ENCODE measurements at places on chromosomes 2 and 18.
A peak's percentile ranks its signal among the peaks of the same experiment; 100 is the strongest.

- DNase-seq, result no peak
These were observed 283.4 kb downstream of the MTX2 start for GRCh38 chr2:176552501-176553135.

- DNase-seq, result no peak
These were observed 108.4 kb upstream of the TTN start for GRCh38 chr2:178915423-178916173.

GRCh38 chr2:108637304-108637669 is 82.0 kb upstream of the RANBP2 start:
- DNase-seq, result no peak

GRCh38 chr2:9298583-9298982 is 92.0 kb downstream of the ASAP2 start:
- no peak for DNase-seq

- no peak for DNase-seq
These were observed 5.8 kb upstream of the ARL5A start for GRCh38 chr2:151833984-151834383.

DNA sequence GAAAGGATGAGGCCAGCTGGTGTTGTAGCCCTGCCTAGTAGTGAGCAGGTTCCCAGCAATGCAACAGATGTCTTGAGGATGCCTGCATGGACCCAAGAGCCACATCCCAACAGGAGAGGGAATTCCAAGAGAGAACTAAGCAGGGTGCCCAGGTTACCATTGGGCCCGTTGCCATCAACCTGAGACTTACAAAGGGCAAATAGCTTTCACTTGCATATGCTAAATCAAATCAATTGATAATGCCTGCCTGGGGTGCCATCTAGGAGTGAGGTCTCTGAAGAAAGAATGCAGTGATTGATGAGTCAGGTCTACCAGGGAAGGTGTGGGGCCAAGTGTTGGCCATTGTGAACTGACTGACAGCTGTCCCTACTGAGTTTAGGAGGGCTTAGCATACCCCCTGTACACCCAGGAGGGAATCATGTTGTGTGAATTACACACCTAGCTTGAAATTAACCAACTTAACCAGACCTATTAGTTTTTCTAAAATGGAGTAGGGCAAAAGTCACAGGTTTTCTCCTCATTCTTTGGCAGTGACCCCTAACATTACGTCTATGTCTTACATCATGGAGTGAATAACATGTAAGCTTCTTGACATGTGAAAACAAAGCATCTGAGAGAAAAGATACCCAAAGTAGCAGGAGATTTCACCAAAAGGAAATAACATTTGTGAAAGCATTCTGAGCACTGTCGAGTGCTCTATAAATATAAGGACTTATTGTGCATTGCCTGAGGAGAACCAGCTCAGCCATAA is 32.3 kb downstream of the FHOD3 start:
- no peak for DNase-seq

DNA sequence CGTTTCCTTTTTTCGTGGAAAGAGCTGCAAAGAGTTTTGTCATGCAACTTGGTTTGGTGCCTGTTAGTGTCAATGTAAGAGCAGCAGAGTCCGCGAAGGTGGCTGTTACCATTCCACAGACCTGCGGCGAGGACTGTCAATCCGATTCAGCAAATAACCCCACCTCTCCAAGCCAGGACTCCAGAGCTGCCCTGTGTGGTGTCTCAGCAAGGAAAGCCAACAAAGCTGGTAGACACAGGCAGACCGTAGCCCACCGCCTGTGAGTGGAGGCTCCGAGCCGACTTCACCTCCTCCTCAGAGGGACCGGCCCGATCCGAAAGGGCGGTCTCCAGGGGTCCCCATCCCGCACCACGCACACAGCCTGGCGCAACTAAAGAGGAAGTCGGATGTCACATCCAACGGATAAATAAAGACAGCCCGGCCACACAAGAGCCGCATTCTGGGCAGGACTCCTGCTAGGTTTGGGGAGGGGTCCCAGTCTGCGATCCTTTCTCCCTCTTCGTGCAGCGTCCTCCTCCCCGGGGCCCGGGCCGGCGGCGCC is 819 bp downstream of the ANKRD44 start:
- DNase-seq, result peak; percentile 29

GRCh38 chr2:208280933-208281332 is 14.9 kb downstream of the PIKFYVE start:
- DNase-seq, result no peak

GRCh38 chr2:69517410-69517809 is 80.2 kb upstream of the NFU1 start:
- no peak for DNase-seq

DNA sequence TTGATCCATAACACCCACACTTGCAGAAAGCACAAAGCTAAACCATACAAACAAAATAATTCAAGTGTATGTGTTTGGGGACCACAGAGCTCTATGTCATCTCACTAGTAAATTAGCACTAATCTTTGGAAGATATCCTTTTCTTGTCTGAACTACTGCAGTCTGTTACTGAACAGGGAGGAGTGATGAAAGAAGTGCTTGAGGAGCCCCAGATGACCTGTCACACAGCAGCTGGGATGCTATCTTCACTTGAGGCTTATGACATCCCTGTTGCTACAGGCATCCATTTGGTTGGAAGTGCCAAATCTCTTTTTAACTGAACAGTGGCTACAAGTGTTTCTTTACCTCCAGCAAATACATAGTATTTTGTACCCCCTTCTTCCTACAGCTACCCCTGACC is 386.3 kb upstream of the CHAC2 start:
- no peak for DNase-seq

DNA sequence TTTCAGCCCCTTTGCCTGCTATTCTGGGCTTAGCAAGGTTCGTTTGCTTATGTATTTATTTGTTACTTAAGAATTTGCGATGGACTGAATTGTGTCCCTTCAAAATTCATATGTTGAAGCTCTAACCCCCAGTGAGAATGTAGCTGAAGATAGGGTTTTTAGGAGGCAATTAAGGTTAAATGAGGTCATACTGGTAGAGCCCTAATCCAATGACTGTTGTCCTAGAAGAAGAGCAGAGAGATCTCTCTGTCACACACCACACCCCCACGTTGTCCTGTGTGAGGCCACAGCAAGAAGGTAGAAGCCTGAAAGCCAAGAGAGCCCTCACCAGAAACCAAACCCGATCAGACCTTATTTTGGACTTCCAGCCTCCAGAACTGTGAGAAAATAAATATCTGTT is 66.7 kb downstream of the KIAA1328 start:
- no peak for DNase-seq

- no peak for DNase-seq
These were observed 33.5 kb upstream of the ATG16L1 start for GRCh38 chr2:233217892-233218377.

DNA sequence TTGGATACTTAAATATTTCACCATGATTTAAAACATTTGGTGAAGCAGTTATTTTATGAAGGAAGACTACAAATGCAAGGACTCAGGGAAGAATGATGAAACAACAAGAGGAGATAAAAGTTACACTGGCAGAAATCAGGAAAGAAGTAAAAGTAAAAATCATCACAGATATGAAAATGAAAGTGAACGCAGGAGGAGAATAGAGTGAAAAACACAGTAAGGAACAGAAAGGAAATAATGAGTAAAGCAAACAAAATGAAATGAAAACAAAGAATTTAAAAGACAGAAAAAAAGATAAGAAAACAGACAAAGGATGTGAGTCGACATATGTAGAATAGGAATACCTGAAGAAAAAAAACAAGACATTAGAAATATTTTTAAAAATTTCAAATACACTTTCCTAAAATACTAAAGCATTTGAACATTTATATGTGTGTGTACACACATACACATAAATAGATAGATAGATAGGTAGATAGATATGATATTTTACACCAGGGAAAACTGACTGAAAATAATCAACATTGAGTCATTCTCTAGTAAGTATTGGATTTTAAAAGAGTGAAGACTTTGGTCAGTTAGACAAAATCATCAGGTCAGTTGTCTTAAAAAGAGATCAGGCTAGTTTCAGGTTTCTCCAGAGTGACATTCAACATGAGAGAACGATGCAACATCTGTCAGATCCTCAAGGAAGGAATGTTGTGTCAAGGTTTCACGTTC is 12.1 kb upstream of the KDSR start:
- DNase-seq, result no peak

DNA sequence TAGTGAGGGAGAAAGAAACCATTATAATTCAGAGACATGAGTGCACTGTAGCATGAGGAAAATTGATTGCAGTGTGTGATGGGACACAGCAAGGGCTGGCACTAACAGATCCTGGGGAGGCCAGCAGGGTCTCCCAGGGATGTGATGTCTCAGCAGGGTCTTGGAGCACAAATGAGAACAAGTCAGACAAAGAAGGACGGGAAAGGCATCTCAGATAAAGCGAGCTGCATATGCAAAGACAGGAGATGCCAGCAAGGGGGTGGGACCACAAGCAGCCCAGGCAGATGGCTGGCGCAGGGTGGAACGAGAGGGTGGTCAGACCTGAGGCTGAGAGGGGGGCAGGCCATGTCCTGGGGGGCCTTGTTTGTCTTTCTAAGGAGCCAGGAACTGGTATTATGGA is 102.6 kb upstream of the DLX2 start:
- DNase-seq, result no peak

GRCh38 chr2:136135921-136136906 is 18.3 kb upstream of the CXCR4 start:
- peak; percentile 53 for DNase-seq

GRCh38 chr2:177171418-177171865 is 41.2 kb upstream of the HNRNPA3 start:
- DNase-seq, result no peak

DNA sequence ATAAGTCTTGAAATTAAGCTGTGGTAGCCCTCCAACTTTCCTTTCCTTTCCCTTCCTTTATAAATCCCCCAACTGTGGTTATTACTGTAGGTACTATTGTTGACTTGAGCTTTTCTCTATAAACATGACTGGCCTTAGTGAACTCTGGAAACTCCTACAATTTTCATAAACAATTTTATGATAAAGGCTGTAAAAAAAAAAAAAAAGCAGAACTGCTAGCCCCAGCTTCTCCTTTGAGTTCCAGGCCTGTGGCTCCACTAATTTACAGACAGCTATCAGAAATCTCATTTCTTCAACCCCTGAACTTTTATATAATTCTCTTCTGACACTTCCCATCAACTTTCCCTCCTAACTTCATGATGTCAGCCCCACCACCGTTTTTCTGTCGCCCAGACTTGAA is 174.3 kb downstream of the IKZF2 start:
- DNase-seq, result no peak

- DNase-seq, result no peak
These were observed 265.5 kb downstream of the CYRIA start for GRCh38 chr2:16400127-16400623.
